ENCODE measurements at places on chromosomes 12 and 14.

- DNase-seq: no peak
Observed at GRCh38 chr12:124650912-124651311, 83.5 kb upstream of the NCOR2 start.

DNA sequence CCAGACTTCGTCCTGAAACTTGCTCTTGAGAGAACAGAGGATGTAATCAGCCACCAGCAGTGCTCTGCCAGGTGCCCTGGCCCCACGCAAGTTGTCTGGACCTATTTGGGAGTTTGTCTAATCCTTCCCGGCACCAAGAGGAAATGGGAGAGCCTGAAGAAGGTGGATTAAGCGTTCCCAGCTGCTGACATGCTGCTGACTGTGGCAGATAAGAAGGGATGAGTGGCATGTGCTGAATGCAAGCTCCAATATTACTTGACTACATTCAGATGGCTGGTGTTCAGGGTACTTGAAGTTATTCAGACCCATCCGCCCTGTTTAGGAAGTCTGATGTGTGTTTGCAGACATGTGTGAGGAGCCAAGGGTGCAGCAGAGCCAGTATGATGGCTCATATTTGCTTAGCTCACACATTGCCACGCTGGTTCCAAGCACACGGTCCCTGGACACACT lies 440.6 kb upstream of the CCDC196 start:
- DNase-seq: no peak

- DNase-seq: no peak
Observed at GRCh38 chr14:98109326-98109725, 1162.7 kb downstream of the BCL11B start.

DNA sequence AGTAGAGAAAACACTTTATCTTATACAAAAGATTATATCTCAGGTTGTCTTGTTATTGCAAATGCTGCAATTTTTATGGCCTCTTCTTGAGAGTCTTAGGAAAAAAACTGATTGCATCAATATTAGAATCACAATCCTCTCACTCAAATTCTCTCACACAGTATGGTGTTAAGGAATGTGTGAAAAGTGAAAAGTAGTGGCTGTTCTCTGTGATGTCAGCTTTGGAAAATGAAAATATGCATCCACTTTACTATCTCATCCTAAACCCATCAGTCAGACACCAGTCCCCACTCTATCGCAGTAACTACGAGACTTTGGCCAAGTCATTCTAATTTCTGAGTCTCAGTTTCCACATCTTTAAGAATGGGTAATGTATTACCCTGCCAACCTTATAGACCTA lies 32.6 kb upstream of the NTF3 start:
- no peak for DNase-seq

DNA sequence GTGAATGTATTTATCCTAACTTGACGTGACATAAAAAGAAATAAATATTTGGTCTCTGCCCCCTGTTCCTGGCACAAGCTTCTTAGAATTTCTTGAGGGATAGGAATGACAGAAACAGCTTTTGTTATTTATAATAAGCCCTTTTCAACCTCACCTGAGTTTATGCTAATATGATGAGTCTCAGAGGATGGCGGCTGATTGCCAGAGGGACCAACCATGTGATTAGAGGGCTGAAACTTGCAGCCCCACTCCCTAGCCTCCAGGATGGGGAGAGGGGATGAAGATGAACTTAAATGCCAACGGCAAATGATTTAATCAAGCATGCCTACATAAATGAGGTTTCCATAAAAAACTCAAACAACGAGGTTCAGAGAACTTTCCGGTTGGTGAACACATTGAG lies 42.9 kb downstream of the DNAI7 start:
- no peak for DNase-seq

- DNase-seq: no peak
Observed at GRCh38 chr12:113788020-113788856, 177.9 kb downstream of the RBM19 start.

- no peak for DNase-seq
Observed at GRCh38 chr12:91940322-91940721, 205.3 kb downstream of the BTG1 start.

- DNase-seq: no peak
Observed at GRCh38 chr14:78530078-78530477, 359.9 kb downstream of the NRXN3 start.

DNA sequence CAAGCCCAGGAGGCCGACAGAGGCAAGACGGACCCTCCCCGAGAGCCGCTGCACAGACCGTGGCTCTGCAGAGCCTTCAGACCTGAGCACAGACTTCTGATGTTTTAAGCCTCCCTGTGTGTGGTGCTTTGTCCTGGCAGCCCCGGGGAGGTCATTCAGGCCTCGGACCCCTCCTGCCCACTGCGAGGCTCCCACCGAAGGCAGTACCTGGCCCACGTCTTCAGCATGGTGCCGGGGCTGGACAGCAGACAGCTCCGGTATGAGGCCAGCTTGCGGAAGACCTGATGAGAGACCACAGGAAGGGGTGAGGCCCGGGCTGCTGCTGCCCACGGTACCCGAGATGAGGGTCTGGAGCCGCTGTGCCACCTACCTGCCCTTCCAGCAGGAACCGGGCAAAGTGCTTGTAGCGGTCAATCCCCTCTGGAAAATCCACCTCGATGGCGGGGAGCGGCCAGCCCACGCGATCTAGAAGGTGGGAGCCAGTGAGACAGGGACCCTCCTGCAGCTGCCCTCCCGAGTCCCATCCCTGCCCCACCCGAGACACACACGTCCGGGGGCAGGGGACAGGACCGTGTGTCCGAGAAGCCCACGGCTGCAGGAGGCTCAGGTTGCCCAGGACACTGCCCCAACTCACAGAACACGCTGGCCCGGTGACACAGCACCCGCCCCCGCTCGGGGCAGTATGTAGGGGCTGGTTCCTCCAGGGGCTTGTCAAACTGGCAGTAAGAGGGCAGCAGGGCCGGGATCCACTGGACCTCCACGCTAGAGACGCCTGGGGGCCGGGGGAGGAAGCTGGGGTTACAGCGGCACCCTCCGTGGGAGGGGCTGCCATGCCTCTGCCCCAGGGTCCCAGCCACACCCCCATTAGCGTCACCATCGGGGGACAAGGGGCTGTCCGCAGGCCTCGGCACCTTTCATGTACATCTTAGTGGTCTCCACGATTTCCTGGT lies 35.6 kb upstream of the UBC start:
- no peak for DNase-seq

- no peak for DNase-seq
Observed at GRCh38 chr14:105888151-105888550, 361.8 kb downstream of the TMEM121 start.

DNA sequence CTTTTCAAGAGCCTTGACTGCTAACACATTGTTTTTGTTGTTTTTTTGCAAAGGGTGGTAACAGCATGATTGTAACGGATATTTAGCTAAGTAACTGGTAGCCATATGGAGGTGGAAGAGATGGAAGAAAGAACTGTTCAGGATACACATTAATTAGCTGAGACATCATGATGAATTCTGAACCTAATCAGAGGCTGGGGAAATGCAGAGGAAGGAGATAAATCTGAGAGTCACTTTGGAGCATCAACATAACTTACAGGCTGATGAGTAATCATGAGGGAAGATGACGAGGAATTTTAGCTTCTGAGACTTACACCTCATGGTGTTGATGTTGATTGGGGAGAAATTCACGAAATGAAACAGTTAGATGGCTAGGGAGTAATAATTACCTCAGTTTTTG lies 62.3 kb downstream of the NIN start:
- DNase-seq: no peak

DNA sequence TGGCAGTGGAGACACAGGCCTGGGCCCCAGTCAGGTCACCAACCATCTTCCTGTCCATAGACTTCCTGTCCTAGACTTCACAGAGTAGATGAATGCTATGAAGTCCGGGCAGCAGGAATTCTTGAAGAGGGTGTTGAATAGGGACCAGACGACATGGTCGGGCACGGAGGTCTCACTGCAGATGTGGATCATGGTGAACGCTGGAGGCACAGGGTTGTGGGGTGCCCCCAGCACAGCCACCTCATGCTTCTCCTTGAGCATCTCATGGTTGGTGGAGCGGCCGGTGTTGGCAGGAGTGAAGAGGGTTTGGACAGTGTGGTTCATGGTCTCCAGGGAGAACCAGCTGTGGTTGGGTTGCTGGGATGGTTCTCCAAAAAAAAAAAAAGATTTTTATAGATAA lies 55.8 kb upstream of the AMIGO2 start:
- no peak for DNase-seq

DNA sequence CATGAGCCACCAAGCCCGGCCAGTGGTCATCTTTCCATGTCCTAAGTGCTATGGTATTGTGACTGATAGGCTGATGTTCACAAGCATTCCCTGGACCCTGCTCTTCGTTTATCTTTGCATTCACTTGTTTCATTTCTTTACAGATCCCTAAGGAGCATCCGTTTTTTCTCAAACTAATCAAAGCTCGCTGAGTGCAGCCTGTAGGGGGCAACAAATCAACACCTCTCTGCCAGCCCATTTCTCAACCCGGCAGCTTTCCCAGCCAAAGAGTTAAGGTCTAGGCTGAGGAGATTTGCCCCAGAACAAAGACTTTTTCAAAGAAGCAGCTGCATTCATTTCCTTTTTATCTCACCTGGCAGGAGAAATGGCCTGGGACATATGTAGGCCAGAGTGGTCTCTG lies 12.1 kb downstream of the SIRT4 start:
- DNase-seq: no peak

DNA sequence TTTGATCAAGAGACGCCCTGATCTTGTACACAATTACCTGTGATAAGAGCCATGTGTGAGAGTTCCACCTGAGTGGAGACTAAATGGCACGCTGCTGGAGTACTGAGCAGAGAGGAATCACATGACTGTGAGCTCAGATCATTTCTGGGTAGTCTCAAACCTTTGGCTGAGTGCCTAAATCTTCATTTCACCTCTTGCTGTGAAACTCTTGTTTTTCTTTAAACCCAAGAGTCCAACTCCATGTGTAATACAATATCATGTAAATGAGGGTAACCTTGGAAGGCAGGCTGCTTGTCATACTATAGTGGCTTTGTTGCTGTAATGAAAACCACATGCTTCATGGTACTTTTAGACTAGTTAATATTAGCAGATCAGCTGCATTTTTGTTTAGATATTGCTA lies 156.9 kb downstream of the CAND1 start:
- no peak for DNase-seq

- DNase-seq: no peak
Observed at GRCh38 chr12:54725233-54725843, 77.2 kb upstream of the DCD start.

GRCh38 chr12:131122631-131123030 lies 168.9 kb downstream of the ADGRD1 start:
- DNase-seq: no peak

DNA sequence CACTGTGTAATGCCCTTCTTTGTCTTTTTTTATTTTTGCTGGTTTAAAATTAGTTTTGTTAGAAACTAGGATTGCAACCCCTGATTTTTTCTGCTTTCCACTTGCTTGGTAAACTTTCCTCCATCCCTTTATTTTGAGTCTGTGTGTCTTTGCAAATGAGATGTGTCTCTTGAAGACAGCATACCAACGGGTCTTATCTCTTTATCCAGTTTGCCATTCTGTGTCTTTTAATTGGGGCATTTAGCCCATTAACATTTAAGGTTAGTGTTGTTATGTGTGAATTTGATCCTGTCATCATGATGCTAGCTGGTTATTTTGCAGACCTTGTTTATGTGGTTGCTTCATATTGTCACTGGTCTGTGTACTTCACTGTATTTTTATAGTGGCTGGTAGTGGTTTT lies 43.5 kb upstream of the LALBA start:
- no peak for DNase-seq

GRCh38 chr14:64611358-64612020 lies 61.7 kb downstream of the PPP1R36 start:
- DNase-seq: no peak

GRCh38 chr14:54447231-54447692 lies 6.1 kb upstream of the CNIH1 start:
- DNase-seq: no peak

DNA sequence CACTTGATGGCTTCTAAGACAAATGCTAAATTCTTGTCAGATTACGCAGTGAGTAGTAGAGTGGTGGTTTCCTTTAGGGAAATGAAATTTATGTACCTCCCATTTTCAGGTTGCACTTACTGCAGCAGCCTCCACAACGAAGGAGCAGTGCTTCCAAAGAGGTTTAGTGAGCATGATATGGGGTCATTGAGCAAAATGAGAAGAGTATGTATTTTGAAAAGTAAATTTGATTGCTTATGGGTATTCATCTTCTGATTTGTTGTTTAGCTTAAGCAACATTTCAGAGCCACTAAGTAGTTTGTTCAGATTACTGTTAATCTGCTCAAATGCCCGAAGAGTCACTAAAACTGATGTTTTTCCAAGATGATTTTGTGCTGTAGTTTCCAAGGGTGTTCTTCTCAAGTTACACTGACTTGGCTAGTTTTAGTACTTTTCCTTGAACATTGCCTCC lies 493.6 kb downstream of the PCNX1 start:
- DNase-seq: no peak

GRCh38 chr12:27422697-27423096 lies 23.8 kb upstream of the SMCO2 start:
- no peak for DNase-seq

- DNase-seq: no peak
Observed at GRCh38 chr14:50773632-50774541, 57.1 kb downstream of the NIN start.

DNA sequence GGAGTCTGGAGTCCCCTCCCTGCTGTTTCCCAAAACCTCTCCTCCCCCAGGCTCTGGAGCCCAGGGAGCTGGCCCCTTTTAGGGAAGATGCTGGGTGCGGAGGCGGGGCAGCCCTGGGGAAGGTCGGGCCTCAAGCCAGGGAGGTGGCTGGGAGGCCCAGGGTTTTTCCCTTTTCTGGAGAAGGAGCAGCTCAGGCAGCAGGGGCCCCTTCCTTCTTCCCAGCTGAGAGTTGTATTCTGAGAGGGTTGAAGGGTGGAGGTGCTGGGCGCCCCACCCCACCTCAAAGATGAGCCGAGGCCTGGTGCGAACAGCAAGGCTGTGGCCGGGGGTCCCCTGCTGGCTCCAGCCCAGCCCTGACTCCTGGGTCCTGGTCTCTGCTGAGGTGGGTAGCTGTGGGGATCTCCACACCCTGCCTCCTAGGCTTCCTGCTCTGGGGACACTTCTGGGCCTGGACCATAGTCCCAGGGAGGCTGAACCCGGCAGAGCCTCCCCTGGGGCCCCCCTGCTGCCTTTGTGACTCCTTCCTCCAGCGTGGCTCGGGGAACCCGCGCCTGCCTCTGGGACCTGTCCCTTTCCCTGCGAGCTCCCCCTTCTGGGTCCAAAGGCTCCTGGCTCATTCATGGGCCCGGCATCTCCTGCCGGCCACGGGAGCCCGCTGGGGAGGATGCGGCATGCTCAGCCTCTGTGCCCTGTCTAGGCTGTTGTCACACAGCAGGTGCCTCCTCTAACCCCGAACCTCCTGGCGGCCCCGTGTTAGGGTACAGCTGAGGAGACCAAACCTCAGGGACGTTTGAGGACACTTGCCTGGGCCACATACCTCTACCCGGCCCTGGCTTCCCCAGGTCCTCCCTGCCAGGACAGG lies 4.4 kb downstream of the TRMT61A start:
- no peak for DNase-seq

All from hypothalamus (tissue), 51 donors.